Epithelial cell of esophagus (primary cell): ENCODE measurements at places on chromosomes 5 and 9.
A peak's percentile ranks its signal among the peaks of the same experiment; 100 is the strongest.

DNA sequence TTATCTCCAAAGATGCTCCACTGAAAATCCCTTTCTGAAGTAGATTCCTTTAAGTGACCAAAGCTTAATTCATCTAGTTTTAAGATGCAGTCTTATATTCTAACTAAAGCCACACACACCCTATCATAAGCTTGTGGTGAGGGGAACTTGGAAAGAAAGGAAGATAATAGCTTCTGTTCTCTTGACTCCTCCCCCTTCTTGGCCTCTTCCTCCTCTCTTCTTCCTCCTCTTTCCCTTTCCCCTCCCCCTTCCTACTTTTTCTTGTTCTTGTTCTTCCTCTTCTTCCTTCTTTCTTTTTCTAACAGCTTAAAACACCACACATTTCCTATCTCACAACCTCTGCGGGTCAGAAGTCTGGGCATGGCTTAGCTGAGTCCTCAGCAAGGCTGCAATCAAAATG, 23.5 kb downstream of the IL7R start:
- DNase-seq, result no peak

GRCh38 chr5:35129276-35129675, 81.5 kb upstream of the AGXT2 start:
- no peak for DNase-seq

DNA sequence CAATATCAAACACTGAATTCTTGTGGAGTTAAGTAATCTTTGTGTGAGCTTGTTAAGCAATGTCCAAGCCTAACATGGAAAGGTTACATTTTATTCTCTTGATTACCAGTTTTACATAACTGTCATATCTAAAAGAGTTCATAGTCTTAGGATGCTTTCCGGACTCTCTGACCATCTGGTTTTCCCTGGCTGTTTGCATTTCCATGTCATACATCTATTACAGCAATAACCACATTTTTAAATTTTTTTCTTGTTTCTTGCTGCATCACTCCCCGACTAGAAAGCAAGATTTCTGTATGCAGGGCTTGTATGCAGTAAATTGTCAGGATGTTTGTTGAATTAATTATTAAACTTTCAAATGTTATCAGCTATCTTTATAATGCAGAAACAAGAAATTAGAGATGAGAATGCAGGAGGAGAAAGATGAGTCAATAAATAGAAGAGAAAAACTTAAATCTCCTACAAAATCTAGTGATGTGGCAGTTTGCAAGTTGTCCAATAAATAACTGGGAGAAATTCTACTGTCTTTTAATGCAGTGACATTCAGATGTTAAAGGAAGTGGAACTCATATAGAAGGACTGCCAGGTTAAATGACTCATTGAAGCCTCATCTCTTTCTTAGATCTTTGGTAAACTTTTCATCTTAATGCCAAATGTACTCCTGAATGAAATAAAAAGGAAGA, 179.6 kb upstream of the SGCD start:
- no peak for DNase-seq

DNA sequence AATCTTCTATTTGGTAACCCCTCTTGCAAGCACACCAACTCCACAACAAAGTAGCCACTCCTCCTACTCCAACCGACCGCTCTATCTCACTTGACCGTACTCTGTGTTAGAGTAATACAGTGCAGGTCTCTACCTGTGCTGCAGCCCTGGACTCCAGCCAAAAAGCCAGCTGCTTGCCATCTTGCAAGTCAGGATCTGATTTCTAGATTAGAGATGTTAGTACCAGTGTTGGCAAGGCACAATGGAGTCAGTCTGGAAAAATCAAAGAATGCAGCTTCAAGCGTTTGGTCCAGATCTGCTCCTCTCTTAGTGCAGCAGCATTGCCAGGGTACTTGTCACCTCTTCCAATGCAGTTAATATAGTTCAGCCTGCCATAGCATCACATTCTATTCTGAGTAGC, 477.6 kb downstream of the ZSWIM6 start:
- peak; percentile 98 for DNase-seq

GRCh38 chr9:84404095-84404686, 63.6 kb upstream of the SLC28A3 start:
- peak; percentile 17 for DNase-seq

- DNase-seq, result no peak
Observed at GRCh38 chr5:92070786-92071185, 687.7 kb upstream of the ARRDC3 start.

DNA sequence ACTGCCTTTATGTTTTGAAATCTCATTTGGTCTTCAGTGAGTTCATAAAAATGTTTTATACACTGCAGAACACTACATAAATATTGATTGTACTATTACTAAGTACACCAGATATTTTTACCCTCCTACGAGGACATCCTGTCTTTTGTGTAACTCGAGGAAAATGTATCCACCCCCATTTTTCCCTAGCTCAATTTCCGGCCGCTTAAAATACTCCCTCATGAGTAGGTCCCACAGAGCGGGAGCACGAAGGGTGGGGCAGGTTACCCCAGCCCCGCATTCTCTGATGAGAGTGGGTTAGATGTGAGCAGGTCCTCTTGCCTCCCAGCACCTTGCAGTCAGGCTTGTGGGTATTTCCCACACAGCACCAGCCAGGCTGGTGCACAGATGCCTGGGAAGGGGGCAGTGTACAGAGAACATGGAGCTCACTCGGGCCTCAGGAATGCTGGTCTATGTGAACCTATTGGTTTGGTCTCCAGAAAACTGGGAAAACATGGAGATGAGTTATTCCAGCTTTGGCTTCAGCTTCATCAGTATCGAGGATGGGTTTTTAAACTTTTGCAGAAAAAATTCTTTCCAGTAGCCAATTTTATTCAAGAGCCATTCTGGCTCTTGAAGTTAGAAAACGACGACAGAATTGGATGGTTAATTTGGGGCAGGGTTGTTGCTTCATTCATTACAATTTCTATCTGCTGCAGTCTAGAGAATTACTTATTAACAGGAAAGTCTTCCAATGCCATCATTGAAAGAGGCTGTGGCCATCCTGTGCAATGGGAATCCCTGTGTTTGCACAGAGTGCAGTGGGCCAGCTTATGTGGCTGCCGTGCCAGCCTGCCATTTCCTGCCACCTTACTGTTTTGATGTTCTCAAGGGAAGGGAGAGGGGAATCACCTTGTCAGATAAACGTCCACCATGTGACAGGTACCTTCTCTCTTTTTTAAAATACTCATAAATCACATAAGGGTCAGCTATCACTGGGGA, 73.2 kb downstream of the WDR41 start:
- peak; percentile 47 for DNase-seq

DNA sequence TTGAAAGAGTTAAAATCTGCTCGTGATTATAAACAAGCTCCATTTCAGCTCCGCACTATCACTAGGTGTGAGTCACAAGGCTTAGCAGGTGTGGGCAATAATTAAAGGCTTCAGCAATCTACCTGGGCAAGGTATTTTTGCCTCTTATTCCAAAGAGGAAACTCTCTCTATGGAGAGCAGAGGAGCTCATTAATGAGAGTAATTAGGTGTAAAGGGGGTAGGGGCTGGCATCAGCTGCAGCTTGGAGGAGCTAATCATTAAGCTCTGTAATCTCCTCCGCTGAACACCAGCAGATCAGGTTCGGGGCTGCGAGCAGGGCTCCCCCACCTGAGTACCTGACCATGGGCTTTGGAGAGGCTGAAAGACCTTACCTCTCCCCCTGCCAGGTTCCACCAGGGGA, 129.2 kb downstream of the CRB2 start:
- DNase-seq, result peak; percentile 22

DNA sequence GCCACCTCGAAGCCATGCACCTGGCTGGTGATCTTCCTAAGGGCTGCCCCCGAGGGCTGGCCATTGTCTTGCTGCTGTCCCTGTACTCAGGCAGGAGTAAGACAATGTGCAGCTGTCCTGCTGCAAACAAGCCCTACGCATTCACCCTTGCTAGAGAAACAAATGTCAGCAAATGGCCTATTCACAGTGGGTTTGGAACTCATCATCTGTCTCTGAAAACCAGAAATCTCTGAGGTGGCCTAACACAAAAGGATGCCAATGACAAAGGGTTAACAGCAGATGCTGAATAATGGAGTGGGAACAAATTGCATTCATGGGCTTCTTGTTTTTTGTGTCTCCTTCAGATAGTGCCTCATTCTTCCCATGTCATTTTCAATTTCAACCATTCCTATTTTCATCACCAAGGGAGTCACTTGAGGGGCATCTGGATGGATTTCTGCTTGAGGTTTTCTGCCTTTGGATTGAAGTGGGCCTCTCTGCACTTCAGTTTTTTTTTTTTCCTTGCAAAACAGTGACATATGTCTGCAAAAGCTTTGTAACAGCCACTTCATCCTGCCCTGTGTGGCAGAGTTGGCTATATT, 261.6 kb upstream of the VLDLR start:
- DNase-seq, result no peak

DNA sequence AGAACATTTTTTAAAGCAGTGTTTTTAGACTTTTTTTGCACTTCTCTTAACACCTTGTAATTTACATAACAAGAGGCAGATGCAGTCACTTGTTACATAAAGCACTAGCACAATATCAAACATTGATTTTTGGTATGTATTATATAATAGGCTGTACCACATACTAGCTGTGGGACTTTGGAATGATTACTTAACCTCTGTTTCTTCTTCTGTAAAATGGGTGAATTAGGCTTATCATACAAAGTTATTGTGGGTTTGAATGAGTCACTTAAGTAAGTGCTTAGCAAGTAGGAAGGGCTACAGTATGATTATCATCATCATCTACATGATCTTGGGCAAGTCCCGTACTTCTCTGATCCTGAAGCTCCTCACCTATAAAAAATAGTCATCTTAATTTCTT, 2.1 kb downstream of the FAM81B start:
- DNase-seq, result no peak

DNA sequence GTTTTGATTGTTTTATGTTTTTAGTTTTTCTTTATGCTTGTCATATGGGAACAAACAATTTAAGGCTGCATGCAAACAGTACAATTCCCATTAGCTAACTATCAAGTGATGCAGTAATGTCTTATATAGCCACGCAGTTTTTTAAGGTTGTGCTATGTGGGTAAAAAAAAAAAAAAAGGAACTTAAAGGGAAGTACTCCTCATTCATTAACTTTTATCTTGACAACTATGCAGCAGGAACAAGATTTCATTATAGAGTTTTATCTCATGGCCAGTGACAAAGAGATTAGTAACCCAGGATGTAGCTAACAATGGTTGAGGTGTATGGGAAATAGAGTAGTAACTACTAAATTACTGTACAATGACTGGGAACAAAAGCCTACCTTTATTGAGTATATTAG, 1008.2 kb upstream of the CDH9 start:
- no peak for DNase-seq

DNA sequence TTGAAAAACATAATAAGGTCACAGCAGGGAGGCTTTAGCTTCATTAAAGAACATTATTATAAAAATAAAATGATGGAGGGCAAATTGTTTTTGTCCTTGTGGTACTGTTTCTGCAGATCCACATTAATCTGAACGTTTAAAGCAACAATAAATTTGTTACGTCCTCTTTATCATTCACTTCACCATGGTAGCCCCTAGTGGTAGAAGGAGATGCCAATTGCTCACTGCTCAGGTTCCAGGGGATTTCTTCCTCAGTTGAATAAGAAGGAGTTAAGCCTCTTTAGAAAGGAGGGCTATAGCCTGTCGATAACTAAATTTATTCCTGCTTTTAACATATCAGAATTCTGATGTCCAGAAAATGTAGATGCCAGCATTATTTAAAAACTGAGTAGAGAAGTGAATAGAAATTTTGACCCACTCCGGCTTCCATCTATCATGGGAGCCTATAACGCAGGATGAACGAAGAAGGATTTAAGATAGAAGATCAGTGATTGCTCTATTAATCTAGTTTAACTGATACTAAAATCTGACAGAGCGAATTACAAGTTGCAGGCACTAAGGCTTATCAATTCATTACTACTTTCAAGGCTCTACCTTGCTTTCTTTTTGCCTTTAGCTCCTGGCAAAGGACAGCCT, 692.3 kb downstream of the PTPRD start:
- DNase-seq, result no peak

DNA sequence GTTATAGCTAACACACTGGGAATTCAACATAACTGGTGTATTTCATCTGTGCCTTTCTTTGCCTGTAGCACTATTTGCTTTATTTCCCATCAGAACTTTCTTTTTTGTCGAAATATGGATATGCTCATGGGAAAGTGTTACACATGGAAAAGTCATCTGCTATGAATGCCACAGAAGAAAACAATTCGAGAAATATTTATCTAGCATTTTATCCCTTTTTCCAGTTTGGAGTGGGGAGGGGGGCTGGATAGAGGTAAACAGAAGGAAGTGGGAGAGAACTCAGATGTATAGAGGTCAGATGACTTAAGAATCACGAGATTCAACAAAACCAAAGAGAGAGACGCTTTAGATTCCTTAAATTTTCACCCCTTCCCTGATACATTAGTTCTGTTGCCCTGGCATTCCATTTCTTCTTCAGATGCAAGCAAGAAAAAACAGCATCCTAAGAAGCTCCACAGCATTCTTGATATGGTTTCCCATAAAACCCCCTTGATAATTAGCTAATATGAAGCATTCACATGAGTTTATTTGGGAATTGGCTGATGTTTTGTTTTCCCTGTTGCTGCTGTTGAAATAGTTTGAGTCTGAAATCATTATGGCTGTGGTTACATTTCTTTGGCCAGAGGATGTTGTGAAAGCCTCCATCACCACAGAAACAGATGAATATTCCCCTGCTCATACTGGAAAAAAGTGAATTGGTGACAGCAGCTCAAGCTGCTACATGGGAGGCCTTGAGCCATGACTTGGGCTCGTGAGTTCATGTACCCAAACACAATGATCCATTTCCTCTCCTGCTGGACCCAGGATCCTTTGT, 335.8 kb upstream of the DAB2 start:
- peak; percentile 78 for DNase-seq

DNA sequence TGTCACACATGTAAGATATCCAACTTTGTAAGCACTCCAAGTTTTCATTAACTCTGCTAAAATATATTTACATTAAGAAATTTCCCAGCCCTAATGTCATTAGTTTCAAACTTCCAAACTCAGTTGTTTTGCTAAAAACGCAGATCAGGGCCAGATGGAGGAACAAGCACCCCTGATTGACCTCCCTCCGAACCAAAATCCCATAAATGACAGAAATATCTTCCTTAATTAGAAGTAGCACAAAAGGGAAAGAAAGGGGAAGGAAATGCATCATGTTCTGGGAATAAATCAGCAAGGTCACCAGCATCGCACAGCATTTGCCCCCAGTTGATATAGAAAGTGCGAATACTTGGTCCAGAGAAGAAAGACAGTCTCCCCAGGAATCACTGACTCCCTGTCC, 61.4 kb upstream of the RUFY1 start:
- no peak for DNase-seq

DNA sequence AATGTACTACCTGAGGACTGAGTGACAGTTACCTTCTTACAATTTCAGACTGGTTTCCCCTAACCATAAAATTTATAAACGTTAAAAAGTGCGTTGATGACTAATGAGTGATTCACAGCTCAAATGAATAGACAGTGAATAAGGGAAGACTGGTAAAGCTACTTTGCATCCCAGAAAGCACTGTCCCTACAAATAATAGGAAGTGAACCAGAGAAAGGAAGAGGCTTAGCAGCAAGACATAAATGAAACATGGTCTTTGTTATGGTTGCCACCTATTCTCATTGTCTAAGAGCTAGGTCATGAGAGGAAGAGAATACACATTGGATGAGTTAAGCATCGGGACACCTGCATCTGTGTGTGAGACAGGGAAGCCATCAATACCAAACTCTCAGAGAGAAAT, 849.2 kb downstream of the TAF11L14 start:
- peak; percentile 71 for DNase-seq
